ENCODE measurements at places on chromosomes 5 and 9. TPM values are rescaled to one million over a fixed set of nuclear protein-coding genes. Genes with fewer than 3 reads are reported as not detected.

GRCh38 chr5:21776466-21776865 lies 1076.7 kb downstream of the CDH12 start:
- no peak for DNase-seq

- DNase-seq, result no peak
Measured at GRCh38 chr5:81134066-81134465, 99.1 kb upstream of the CKMT2 start.

DNA sequence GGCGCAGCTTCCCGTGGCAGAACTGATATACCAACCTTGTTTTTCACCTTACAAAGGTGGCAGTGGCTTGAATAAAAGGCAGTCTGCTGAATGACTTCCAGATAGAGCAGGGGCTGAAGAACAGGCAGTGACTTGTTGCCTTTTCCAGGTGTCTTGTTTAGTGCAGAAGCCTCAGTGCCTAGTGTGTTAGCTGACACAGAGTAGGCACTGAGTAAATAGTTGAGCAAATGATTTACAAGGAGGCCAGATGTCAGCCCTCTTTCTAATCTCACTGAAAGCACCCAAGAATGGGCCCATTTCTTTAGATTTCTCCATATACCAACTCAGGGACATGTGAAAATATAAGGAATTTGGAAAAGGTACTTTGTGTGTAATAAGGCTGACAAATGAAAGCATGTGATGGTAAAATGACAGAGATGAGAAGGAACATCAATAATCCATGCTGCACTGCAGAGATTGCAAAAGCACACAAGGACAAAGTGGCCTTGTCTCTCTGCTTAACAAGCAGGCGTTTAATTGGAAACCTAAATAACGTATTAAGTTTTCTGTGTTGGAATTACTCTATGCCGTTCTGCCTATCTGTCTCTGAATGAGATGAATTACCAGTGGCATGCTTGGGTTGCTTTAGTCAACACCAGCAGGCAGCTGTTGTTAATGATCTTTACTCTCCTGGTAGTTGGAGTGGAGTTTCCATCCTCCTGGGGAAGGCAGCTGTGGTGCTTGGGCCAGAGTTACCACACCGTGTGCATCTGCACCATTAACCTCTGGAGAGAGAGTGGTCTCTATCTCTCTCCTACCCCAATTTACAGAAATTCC lies 360.1 kb upstream of the C9orf72 start:
- no peak for DNase-seq

- no peak for DNase-seq
Measured at GRCh38 chr9:73148447-73148937, 3.2 kb upstream of the ANXA1 start.

GRCh38 chr9:107504585-107505455 lies 15.3 kb upstream of the KLF4 start:
- DNase-seq, result no peak

- no peak for DNase-seq
Measured at GRCh38 chr5:61575103-61575502, 243.0 kb downstream of the ZSWIM6 start.

GRCh38 chr5:79488775-79489174 lies 25.2 kb downstream of the HOMER1 start:
- DNase-seq, result no peak

GRCh38 chr9:127181595-127182190 lies 59.3 kb upstream of the ANGPTL2 start:
- no peak for DNase-seq

GRCh38 chr5:154513669-154514084 lies 35.6 kb upstream of the HAND1 start:
- no peak for DNase-seq

- no peak for DNase-seq
Measured at GRCh38 chr5:151214614-151215545, 9.0 kb downstream of the CCDC69 start.

GRCh38 chr5:122187426-122187825 lies 58.1 kb downstream of the ZNF474 start:
- DNase-seq, result no peak

- DNase-seq, result peak; percentile 44
Measured at GRCh38 chr5:124649491-124650146, 96.8 kb downstream of the ZNF608 start.

- DNase-seq, result no peak
Measured at GRCh38 chr5:131968396-131968954, 23.0 kb upstream of the MEIKIN start.

- DNase-seq, result no peak
Measured at GRCh38 chr5:173458828-173459609, 130.8 kb upstream of the STC2 start.

DNA sequence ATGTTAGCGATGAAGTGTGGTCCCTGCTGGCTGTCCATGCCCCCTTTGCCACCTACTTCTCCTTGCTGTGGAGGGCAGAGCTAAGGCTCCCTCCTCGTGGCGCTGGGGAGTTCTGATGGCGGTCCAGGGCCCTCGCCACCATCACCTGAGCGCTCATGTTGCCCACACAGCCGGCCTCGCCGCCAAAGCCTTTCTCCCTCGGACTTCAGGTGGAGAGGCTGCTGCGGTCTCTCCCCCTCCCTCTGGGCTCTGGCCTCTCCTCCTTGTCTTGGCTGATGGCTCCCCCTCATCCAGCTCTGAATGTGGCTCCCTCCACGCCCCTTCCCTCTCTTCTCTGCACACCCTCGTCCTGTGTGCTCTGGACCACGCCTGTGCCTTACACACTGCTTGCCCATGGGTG lies 14.5 kb upstream of the LPCAT1 start:
- no peak for DNase-seq

GRCh38 chr9:83714329-83714728 lies 6.6 kb upstream of the UBQLN1 start:
- DNase-seq, result no peak

- DNase-seq, result peak; percentile 10
Measured at GRCh38 chr5:77774981-77775789, 954 bp downstream of the TBCA start.

DNA sequence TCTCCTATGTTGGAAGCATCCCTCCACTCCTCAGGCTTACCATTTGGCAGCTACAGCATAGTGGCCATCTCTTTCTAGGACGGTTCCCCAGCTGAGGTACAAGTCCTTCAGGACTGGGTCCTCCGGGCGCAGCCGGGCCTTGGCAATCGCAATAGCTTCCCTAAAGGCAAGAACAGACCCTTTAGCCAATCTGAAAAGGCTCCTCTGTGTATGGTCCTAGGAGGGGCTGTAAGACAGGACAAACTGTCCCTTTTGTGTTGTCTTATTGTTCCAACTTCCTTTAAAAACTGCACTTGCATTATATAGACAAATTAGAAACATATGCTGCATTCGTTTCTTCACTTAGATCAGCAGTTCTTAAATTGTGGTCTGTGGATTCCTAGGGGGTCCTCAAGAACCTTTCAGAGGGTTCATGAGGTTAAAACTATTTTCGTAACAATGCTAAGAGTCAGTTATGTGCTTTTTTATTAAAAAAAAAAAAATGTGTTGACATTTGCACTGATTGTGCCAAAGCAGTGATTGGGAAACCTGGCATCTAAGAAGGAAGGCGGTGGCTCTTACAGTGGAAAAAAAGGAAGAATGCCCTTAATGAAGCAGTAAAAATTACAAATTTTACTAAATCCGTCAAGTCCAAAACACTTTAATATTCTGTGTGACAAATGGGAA lies 38.7 kb downstream of the GEMIN5 start:
- DNase-seq, result no peak

GRCh38 chr5:173396311-173396993 lies 68.2 kb upstream of the STC2 start:
- DNase-seq, result no peak

GRCh38 chr9:86909388-86909787 lies 37.9 kb downstream of the GAS1 start:
- DNase-seq, result no peak

- DNase-seq, result peak; percentile 10
Measured at GRCh38 chr9:72586388-72587130, 65.2 kb downstream of the TMC1 start.

DNA sequence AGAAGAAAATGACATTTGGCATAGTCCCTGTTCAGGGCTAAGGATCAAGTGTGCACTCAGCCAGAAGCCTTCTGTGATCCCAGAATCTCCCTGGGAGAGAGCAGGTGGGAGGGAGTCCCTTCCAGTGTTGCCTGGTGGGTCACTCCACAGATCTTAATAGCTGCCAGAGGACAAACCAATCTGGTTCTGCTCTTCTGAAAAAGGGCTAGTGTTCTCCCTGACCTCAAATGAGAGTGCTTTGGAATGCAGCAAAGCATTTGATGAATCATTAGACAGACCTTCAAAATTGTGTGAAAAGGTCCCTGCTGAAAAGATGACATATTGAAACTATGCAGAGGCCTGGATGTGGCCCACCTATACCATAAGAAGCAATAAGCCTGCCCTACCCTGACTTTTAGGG lies 339.7 kb downstream of the TMEM232 start:
- no peak for DNase-seq

DNA sequence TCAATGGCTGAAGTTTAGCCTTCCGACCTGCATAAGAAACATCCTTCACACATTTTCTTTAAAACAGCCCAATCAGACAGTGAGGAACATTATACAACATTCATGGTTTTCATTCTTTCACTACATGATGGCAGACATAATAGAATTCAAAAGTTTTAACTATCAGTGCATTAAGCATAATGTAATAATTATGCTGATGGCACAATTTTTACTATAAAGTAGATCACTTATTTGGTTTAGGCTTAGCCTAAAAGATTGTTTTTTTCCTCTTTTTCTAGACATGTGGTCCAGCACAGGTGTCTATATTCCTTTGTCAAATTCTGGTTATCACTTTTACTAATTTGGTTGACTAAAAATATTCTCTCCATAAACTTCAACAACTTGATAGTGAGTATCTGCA lies 46.5 kb downstream of the EFNA5 start:
- no peak for DNase-seq

DNA sequence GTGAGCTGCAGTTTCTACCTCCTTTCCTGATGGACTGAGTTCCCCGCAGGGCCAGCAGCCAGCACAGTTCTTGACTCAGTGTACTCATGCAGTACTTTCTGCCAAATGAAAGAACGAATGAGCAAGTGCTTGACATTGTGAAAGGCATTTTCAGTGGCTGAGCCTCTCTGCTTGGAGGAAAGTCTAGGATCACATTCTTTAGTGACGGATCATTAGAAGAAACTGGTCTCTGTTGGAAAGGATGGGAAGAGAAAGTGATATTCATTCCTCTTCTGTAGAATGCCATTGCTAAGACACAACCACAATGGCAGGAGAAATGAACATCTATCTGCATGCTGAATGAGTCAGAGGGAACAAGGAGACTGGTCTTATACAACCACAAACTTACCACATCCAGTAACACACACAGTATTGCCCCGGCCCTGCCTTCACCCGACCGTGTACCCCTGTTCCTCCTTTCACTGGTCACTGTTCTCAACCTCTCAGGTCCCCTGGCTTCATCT lies 206.9 kb downstream of the CRB2 start:
- DNase-seq, result no peak

DNA sequence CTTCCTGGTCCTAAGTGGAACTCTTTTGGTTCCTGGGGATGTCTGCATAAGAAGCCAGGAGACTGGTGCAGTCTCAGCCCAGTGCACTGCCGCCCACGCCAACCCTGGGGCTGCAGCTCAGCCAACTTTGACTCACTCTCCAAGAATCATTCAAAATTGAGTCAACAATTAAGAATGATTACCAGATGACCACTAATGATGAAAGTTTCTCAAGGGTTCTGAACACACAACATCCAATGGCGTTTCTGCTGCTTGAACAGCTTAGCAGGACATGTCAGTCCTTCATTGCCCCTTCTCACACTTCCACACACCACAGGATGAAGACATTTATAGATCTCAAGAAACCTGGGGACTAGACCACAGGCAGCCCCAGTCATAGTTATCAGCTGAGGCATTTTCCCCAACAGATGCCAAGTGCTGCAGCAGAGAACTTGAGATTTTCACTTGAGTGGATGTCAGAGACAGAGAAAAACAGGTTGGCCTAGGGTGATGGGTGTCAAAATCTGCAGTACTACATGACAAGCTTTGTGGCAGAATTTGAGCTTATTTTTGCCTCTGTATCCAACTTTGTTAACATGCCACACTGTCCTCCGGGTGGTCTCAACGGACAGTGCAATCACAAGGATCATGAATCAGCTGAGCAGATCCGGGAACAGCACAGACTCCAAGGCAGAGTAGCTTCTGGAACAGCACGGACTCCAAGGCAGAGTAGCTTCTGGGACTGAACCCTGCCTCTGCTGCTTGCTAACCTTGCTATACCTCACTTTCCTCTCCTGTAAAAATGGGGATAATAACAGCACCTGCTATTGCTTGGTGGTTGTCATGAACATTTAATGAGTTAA lies 356.1 kb downstream of the SPOCK1 start:
- DNase-seq, result no peak

GRCh38 chr9:36191290-36191645 lies 547 bp downstream of the CLTA start:
- peak; percentile 38 for DNase-seq

DNA sequence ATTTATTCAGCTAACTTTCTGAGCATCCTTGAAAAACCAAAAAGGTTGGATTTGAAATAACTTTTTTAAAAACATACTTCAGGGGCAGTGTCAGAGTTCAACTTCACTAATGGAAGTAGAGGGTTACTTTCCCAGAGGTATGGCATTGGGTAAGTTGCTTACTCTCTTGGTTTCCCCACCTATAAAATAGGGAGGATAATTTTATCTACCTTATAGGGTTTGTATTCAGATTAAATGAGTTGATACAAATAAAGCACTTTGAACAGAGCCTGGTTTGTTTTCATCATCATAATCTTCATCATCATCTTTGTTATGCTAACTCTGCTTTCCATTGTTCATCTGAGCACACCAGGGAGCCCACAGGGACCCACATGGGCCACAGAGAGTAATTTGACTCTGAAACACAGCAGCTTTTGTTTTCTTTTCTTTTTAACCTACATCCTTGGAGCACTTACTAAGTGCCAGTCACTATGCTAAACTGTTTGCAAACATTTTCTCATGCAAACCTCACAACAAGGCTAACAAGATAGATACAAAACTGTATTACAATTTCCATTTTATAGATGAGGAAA lies 179.1 kb upstream of the SLC24A2 start:
- DNase-seq, result no peak

GRCh38 chr5:78331523-78332080 lies 28.8 kb upstream of the SCAMP1 start:
- DNase-seq, result no peak

The CSF1R gene
- total RNA-seq, result 0.10 TPM

The LHX2 gene
- not detected for total RNA-seq

The LIFR gene
- total RNA-seq, result 0.24 TPM

The ARL14EPL gene
- not detected for total RNA-seq

The IL4 gene
- total RNA-seq, result 17.9 TPM

The HARS2 gene
- 29.5 TPM for total RNA-seq

The IL6ST gene
- 74.9 TPM for total RNA-seq

The SLC46A2 gene
- total RNA-seq, result not detected

The TSSK1B gene
- not detected for total RNA-seq

The GABRP gene
- total RNA-seq, result not detected

The PPP1R26 gene
- 1.2 TPM for total RNA-seq

The PTGES2 gene
- 123 TPM for total RNA-seq

The PAEP gene
- total RNA-seq, result not detected

The PLGRKT gene
- total RNA-seq, result 30.9 TPM

The DPM2 gene
- total RNA-seq, result 89.9 TPM

The NSMF gene
- total RNA-seq, result 89.1 TPM

The ANKRD34B gene
- total RNA-seq, result not detected

The NOL6 gene
- 150 TPM for total RNA-seq

All from activated T-cell treated with anti-CD3 and anti-CD28 coated beads, Interleukin-2, amount 50 U/mL, for 4 hours (primary cell).